ENCODE measurements at places on chromosomes 16 and 17.

DNA sequence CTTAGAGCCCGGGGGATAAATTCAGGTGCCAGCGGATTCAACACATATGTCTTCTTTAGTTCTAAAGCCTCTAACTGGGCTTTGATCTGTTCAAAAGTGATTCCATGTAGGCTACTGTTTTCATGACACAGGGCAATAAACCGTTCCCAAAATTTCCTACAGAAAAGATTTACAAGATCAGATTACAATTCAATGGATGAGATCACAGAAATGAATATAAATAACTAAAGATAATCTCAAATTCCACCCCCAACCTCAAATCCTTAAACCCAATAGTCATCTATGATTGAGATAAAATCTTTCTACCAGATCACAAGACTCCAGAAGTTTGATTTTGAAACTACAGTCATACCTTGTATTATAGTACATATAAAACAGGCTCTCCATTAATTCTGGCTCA lies 84.3 kb downstream of the CACNG1 start:
- no peak for DNase-seq

DNA sequence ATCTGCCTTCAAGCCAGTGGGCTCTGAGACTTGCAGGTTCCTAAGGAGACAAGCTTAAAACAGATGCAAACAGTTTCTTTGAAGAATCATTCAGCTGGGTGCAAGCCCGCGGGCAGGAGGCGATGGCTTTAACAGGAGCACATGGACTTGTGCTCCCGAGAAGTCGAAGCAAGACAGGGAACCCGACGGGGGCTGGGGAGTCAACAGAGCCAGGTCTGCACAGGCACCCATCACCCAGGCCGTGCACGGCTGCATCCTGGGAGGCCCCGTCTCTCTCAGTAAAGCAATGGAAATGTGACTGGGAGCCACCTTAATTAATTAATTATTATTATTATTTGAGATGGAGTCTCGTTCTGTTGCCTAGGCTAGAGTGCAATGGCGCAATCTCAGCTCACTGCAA lies 333 bp upstream of the PTX4 start:
- DNase-seq = no peak

- DNase-seq = no peak
Observed at GRCh38 chr17:44782326-44782850, 23.6 kb downstream of the ADAM11 start.

DNA sequence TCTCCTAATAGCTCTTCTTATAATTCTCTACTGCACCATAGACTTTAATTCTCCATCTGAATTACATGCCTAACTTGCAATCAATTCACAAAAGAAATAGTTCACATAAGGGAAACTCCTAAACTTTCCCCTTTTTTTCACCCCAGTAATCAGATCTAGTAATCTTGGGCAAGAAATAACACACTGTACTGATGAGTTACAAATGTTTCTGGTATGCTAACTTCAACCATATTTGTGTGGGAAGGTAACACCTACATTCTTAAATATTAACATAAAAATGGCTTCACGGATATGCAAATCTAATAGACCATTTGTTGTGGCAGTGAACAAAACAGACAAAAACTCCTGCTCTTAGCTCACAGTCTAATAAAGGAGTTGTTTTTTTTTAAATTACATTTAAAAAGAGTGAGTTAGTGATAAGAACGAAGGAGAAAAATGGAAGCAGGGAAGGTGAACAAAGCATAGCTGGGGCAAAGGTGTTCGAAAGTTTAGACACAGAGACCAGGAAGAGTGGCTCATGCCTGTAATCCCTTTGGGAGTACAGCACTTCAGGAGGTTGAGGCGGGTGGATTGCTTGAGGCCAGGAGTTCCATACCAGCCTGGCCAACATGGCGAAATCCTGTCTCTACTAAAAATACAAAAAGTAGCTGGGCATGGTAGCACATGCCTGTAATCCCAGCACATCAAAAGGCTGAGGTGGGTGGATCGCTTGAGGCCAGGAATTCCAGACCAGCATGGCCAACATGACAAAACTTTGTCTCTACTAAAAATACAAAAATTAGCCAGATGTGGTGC lies 34.8 kb downstream of the CMTM3 start:
- DNase-seq = no peak

DNA sequence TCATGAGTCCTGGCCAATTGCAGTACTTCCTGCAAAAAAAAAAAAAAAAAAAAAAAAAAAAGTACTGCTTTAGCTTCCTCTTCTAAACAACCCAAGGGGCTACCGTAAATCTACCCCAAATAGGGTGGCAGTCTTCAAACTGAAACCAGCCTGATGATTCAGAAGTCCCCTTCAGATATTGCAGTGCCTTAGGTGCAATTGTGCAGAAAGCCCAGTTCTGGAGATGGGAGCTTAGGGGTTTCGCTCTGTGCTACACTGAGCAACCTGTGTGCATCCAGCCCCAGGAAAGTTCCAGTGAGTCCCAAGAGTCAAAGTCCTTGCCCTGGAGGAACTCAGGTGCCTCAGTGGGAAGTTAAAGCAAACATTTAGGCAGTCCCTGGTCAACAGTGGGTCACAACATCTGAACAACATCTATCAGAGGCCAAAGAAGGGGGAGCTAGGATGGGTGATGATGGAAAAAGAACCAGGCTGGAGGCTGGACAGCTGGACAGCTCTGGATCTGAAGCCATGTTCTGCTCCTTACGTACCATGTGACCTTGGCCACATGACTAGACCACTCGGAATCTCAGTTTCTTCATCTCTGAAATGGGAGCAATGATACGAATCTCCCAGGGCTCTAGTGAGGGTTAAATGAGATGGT lies 6.7 kb upstream of the CIITA start:
- no peak for DNase-seq

GRCh38 chr17:29764217-29764616 lies 141.5 kb upstream of the CORO6 start:
- DNase-seq = no peak

DNA sequence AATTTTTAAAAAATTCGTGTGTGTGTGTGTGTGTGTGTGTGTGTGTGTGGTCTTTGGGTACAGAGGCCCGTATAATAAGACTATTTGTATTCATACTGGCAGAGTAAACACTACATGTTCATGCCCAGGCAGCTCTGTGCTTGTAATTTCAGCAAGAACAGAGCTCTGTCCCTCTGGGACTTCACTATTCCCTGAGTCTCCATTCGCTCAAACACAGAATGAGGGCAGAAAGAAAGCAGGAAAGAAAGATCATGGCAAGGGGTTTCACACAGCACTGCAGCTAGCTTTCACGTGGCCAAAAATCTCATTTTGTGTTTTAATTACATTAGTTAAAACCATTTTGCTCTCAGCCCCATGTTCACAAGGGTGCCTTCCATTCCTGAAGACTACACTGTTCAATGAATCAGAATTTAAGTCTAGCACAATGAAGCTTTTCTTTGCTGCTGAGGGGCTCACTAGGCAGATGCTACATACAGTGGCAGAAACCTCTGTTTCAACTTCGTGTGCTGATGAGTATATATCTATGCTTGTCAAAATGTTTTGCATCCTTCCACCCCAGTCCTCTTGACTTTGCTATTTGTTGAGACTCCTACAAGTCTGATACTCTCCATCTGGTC lies 198.4 kb upstream of the C17orf78 start:
- DNase-seq = no peak

- DNase-seq = no peak
Observed at GRCh38 chr16:10743227-10743609, 424 bp upstream of the NUBP1 start.

GRCh38 chr17:42512733-42513251 lies 23.2 kb upstream of the NAGLU start:
- DNase-seq = no peak

GRCh38 chr16:77437859-77438258 lies 3.0 kb upstream of the ADAMTS18 start:
- no peak for DNase-seq

DNA sequence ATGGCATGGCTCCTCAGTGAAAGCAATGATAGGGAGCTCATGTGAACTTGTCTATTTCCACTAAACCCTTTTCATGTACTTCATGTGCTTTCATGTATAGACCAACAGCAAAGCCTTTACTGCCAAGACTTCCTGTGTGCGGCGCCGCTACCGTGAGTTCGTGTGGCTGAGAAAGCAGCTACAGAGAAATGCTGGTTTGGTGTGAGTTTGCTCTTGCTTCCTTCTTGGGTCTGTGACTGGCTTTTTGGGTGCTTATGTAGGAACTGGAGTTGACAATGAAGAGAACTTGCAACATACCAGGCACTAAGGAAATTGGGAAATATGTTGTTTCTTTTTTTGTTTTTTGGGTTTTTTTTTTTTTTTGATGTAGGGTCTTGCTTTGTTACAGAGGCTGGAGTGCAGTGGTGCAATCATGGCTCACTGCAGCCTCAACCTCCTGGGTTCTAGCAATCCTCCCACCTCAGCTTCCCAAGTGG lies 5.7 kb downstream of the SNX11 start:
- DNase-seq = no peak

GRCh38 chr17:3808701-3809100 lies 7.7 kb upstream of the ITGAE start:
- DNase-seq = peak; percentile 59

GRCh38 chr17:488993-489757 lies 136.6 kb upstream of the RPH3AL start:
- peak; percentile 52 for DNase-seq

GRCh38 chr17:55341432-55341831 lies 76.7 kb downstream of the HLF start:
- DNase-seq = peak; percentile 25

DNA sequence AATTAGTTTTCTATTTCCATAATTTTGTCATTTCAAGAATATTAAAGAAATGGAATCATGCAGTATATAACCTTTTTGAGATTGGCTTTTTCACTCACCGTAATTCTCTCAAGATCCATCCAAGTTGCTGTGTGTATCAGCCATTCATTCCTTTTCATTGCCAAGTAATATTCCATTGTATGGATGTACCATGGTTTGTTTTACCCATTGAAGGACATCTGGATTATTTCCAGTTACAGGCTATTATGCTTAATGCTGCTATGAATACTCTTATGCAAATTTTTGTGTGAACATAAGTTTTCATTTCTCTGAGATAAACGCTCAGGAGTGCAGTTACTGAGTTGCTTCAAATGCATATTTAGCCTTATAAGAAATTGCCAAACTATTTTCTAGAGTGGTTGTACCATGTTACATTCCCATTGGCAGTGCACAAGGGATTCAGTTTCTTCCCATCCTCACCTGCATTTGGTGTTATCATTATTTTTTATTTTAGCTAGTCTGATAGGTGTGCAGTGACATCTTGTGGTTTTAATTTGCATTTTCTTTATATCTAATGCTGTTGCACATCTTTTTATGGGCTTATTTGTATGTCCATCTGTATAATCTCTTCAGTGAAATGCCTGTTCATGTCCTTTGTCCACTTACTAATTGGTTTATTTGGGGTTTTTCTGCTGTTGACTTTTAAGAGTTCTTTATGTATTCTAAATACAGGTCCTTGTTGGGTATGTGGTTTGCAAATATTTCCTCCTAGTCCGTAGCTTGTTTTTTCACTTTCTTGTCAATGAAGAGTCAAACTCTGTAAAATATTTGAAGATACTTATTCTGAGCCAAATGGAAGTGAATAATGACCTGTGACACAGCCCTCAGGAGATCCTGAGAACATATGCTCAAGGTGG lies 32.7 kb downstream of the BMERB1 start:
- peak; percentile 30 for DNase-seq

- no peak for DNase-seq
Observed at GRCh38 chr16:55323637-55324271, at the start of gene IRX6. IRX6 (plus strand) TSS chr16:55324203; CDS start chr16:55325092, 889 bp downstream.

DNA sequence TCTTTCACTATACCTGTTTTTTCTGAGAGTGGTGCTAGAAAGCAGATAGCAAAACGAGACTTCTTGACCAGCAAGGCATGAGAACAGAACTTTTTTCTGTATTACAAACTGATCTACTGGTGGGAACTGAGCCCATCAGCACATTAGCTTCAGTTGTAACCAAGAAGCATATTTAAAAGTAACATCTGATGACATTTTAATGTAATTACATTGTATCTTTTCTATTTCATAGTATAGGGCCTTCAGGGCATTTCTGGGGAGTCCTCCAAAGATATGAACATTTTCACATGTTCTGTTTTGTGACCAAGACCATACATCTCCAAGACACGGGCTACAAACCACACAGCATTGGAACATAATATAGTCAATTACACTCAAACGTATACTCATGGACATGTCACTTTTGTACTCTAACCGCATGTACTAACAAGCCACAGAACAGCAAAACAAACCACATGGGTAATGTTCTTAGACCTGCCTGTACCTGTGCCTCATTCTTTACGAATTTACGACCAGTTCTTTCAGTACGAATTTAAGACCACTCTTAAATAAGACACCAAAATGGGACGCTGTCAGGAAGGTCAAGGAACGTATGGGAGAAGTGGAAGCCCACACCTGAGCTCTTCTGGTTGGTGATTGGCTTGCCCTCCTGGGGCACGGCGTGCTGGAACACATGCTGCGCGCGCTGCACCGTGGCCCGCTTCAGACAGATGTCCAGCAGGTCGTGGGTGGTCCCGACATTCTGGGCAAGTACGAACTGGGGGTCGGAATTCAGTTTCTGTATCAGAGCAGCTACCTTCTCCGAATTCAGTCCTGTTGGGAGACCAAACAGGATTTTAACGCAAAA lies 825 bp downstream of the BLMH start:
- peak; percentile 46 for DNase-seq

- no peak for DNase-seq
Observed at GRCh38 chr17:57929386-57929785, 25.8 kb downstream of the CUEDC1 start.

- DNase-seq = no peak
Observed at GRCh38 chr16:4954714-4955113, 3.4 kb upstream of the SEC14L5 start.

- no peak for DNase-seq
Observed at GRCh38 chr16:3223913-3224515, 10.9 kb downstream of the ZNF200 start.

- no peak for DNase-seq
Observed at GRCh38 chr17:38697061-38697820, 7.8 kb upstream of the MLLT6 start.

GRCh38 chr17:46772475-46773220 lies 45.8 kb downstream of the WNT3 start:
- no peak for DNase-seq

DNA sequence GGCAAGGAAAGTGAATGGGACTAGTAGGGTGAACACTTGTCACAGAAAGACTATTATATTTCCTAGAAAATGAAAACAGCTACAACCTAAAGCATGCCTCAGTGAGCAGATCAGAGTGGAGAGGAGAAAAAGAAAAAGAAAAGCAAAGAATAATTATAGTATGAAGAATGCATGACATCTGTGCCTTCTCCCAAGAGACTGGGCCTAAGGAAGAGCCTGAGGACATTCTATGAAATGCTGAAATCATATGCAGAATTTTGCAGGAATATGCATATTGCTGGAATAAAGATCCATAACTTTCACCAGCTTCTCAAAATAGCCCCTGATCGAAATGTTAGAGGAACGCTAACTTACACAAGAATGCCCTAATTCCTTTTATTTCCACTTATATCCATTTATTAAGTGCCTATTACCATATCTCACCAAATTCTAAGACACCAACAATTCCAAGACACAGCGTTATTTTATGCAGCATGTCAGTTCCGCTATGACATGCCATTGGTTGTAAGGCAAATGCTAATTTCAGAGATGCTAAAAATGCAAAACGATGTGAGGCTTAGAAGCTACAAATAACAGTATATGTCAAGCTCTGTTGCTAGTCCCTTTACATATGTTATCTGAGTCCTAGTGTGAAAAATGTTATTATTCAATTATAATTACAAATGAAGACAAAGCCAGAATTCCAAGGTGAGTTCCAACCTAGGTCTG lies 171.0 kb downstream of the SLC39A11 start:
- DNase-seq = no peak
